ENCODE measurements at places on chromosomes 7 and 10.

DNA sequence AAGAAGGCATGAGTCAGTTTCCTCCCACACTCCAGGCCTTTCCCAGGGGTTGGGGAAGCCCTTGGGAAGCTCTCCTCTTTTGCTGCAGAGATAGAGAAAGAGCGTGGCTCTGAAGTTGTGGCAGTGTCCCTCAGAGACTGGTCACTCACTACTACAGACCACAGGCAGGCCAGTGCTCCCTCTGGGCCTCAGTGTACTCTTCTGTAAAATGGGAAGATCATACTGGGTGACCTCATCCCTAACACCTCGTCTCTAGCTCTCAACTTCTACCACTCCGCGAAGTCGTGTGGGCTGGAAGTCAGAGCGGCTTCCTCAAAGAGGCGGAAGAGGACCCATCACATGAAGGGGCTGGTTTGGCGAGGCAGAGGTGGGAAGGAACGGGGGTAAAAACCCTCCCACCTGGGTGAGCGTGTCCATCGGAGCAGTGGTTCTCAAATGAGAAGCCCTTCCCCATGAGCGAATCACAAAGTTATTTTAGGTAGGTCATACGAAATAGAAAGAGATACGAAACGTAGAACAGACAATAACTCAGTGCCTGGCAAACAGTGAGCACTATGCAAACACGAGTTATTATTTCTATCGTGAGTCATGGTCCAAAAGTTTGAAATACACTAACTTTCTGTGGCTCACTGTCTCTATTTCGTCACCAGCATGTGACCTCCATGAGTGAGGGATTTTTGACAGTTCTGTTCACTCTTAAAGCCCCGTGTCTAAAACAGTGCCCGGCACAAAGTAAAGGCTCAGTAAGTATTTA lies 32.7 kb downstream of the PRKAG2 start:
- no peak for DNase-seq

DNA sequence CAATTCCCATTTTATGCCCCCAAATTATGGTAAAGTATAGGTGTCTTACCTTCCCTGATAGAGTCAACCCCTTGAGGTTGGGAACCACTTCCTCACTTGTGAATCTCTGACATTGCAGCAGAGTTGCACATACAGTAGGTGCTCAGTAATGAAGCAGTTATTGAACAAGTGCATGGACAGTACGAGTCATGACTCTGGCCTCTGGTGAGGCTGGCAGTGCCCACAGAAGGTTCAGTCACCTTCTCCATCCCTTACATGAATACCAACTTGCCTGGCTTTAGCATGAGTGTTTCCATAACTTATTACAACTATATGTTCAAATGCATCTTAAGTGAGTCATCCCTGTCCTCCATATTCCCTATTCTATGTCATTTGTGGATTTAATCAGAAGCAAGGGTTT lies 340.0 kb downstream of the ELMO1 start:
- DNase-seq, result no peak

DNA sequence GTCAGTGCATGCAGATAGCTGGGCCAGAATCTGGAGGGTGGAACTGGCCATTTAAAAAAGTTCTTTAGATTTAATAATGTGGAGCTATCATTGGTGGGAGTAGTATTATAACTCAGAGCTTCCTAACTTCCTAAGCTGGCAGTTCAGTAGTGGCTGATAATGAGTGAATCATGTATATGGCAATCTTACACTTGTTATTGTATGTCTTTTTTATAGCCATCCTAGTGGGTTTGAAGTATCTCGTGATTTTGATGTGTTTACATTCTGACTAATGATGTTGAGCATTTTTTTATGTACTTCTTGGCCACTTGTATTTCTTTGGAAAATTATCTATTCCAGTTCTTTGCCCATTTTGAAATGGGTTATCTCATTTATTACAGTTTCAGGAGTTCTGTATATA lies 15.4 kb downstream of the TFAM start:
- DNase-seq, result no peak

GRCh38 chr10:79047584-79047874 lies 21.2 kb upstream of the ZMIZ1 start:
- DNase-seq, result no peak

- DNase-seq, result no peak
Observed at GRCh38 chr10:108849688-108850087, 1073.6 kb downstream of the XPNPEP1 start.

GRCh38 chr7:157814931-157815705 lies 478.3 kb downstream of the DNAJB6 start:
- DNase-seq, result no peak

DNA sequence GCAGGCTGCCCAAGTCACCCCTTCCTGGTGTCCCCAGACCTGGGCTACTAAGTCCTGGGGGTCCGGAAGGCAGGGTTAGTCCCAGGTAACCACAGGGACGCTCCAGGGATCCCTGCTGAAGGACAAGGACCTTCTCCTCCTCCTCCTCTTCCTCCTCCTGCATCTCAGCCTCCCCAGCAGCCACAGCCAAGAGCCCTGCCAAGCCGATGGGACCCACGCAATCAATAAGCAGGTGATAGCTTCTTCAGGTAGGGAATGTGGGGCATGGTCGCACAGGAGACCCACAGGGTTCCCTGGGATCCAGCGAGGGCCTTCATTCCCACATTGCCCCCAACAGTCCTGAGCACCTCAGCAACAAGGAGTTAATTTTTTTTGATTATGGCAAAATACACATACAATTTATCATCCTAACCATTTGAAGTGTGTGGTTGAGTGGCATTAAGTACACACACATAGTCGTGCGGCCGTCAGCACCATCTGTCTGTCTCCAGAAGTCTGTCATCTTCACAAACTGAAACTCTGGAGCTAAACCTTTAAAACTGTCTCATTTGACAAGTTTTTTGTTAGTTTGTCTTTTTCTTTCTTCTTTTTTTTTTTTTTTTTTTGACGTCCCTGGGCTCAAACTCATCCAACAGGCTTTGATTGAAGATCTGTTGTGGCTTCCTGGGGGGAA lies 12.1 kb downstream of the CRYGN start:
- no peak for DNase-seq

- DNase-seq, result no peak
Observed at GRCh38 chr10:71031603-71032002, 143.2 kb upstream of the PCBD1 start.
